ENCODE measurements at places on chromosomes 7 and 10.

GRCh38 chr7:1825897-1826741, 156.0 kb downstream of the ELFN1 start:
- DNase-seq = no peak

DNA sequence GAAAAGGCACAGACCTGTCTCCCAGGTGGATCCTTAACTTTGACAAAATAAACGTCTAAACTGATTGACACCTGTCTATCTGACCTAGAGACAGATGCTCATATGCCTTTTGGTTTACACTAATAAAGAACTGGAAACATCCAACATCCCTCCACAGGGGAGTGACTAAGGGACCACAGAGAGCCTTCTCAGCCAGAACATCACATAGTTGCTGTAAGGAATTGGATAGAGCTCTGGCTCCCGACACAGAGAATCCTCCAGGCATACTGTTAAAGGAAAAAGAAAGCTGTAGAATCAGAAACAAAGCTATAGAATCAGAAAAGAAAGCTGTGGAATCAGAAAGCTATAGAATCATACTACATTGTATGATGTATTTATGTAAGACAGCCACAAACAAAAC, 258.8 kb downstream of the STK31 start:
- no peak for DNase-seq

DNA sequence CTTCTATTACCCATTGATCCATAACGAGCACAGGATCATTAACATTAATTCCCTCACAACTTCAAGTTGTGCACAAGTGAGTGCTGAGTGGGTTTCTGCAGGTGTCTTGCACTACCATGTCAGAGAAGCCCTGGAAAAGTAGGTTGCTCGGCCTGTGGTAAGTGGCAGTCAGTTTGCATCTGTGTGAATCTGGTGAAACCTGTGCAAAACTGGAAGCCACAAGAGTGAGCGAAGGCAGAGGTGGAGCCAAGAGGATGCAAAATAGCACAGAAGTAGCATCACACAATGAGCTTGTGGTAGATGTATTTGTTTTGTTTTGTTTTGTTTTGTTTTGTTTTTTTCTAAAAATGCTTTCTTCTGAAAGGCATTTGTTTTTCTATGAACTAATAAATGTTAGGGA, 181.5 kb downstream of the THSD7A start:
- DNase-seq = no peak

DNA sequence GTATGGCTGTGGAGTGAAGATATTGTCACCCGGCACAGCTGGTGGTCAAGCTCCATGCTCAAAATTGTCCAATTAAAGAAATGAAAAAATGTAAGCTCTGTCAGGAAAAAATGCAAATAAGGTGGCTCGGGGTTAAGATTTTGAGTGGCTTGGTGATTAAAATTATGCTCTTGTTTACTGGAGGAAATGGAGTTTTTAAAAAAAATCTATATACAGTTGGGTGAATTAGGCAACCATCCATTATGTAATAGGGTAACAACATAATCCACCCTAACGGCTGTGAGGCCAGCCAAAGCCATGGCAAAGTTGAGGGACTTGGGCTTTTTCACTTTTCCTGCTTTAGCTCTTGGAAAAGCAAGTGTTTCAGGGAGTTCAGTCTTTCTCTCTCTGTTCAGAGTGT, 260.8 kb upstream of the HABP2 start:
- DNase-seq = no peak

DNA sequence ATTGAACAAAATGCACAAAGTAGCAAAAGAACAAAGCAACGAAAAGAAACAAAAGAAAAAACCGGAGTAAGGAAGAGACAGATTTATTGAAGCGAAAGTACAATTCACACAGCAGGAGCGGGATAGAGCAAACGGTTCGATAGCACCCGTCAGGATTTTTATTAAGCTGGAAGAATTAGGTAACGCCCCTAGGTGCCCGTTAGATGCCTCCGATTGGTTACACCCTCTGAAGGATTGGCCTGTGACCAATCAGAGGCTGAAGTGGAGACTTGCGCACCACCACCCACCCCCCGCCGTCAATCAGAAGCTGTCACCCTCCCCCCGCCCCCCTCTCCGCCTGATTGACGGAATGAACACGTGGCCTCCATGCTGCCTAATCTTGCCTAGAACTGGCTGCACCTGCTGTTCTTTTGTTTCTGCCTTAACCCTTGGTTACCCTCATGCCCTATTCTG, 16.8 kb downstream of the OCM2 start:
- DNase-seq = no peak

DNA sequence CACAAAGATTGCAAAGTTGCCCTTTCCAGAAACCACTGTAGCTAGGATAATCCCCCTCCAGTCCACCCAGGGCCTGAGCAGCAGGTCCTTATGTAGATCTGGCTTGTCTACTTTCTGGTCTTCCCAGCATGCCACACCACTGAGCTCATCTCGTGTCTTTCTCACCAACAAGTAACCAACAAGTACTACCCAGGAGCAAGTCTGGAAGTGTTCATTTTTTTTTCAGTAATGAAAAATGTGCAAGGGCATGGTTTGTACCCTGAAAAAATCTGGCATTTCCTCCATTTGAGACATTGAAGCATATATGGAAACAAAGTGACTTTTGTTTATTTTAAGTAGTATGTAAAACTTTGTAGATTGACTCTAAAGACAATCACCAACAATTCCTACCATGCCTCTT, 120.8 kb downstream of the INHBA start:
- no peak for DNase-seq

Measured in NCI-H526 treated with DMSO at 0.1 percent for 48 hours (cell line).